ENCODE measurements at places on chromosomes 3 and 15.

GRCh38 chr3:36786921-36787890 lies 22.9 kb upstream of the DCLK3 start:
- DNase-seq, result no peak

DNA sequence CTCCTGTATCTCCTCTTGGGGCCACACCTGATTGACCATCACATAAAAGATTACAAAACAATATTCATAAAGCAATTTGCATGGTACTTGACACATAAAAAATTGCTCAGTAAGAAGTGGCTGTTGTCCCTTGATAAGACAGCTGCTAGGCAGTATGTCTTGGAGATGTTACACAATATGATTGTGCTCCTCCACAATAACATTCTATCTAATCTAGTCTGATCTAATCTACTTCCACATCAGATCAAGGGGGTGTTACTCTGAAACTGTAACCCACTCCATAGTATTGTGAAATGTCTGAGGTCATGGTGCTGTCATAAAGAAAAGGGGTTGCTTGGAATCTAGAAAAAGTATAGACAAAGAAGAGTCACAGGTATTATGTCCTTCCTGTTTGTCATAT lies 23.4 kb upstream of the AQP9 start:
- DNase-seq, result no peak

DNA sequence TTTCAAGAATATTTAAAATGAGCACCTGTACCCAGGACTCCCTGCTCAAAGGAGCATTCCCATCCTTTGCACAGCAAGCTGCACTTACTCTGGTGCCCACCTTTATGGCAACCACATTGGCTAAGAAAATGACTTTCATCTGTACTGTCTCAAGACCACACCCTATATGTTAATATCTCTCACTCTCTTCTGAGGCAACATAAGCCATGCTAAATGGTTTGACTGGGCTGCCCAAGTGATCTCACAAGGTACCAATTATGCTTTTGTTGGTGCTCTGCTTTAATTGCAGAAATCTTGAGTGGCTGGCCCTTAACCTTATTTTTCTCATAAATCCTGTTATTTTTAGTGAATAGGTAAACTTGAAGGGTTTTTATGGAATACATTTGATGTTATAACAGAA lies 17.7 kb downstream of the RYK start:
- DNase-seq, result no peak

GRCh38 chr3:28348265-28348628 lies 274 bp upstream of the ZCWPW2 start:
- DNase-seq, result peak; percentile 94

DNA sequence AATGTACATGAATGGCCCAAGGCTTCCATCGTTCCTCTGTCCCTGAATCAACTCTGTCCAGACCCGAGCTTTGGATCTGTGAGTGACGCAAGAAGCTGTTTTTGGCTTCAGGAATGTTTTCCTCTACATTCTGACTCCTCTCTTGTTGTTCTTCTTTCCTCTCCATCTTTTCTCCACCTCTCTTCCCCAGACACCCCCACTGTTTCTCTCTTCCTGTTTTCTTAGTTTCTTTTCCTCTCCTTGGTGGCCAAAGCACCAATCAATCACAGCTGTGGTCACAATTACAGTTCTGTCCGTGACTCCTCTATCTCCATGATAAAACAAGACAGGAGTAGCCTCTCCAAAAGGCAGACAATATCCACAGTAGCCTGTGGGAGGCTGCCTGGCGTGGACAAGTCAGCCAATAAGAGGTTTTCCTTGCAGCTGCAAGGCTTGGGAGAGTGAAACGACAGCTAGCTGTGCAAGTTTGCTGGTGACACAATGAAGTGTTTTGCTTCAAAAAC lies 4.9 kb upstream of the TMEM212 start:
- no peak for DNase-seq

- DNase-seq, result no peak
Observed at GRCh38 chr3:124451630-124452317, 278.5 kb upstream of the UMPS start.

DNA sequence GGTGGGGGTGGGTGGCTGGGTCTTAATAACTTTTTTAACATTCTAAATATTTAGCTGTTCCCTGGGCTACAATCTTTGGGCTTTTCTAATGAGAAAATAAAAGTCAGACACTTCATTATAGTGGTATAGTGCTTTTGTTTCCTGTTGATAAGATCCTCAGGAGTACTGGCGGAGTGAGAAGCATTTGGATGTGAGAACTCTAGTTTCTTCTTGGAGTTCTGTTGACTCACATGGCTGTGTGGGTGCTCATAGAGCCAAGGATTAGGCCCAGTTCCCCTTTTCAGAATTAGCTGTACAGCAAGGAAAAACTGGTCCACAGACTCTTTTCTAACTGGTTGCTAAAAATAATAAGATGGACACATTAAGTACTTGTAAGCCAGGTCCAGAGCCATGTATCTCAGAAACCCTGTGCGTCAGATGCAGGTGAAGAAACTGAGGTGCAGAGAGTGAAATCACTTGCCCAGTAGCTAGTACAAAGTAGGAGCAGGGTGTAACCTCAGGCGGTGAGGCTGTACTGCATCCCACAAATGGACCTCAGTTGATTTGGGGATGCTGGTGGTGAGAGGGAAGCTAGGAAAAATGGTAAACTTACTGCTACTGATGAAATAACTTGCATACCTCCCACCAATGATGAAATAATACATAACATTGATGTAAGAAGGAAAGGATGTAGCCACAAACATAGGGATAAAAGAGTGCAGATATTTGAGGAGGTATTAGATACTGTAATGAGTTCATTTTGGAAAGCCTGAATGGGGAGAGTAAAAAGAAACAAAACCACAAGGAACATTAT lies 2.3 kb downstream of the ITPR1 start:
- no peak for DNase-seq

DNA sequence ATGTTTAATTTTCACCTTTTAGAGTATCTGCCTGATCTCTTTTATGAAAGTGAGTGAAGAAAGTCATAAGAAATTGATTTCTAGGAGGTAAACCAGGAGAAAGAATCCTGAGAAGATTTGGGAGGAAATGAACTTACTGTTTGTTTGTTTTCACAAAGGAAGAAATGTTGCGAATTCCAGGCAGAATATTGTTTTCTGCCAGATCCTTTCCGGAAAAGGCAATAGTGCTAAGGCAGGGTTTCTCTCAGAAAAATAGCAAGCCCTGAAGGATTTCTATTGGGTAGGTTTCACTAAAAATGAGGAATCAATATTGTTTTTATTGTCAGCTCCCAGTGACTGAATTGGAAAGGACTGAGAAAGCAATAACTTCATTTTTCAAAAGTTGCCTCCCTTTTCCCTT lies 85.7 kb upstream of the TGFBR2 start:
- DNase-seq, result no peak

DNA sequence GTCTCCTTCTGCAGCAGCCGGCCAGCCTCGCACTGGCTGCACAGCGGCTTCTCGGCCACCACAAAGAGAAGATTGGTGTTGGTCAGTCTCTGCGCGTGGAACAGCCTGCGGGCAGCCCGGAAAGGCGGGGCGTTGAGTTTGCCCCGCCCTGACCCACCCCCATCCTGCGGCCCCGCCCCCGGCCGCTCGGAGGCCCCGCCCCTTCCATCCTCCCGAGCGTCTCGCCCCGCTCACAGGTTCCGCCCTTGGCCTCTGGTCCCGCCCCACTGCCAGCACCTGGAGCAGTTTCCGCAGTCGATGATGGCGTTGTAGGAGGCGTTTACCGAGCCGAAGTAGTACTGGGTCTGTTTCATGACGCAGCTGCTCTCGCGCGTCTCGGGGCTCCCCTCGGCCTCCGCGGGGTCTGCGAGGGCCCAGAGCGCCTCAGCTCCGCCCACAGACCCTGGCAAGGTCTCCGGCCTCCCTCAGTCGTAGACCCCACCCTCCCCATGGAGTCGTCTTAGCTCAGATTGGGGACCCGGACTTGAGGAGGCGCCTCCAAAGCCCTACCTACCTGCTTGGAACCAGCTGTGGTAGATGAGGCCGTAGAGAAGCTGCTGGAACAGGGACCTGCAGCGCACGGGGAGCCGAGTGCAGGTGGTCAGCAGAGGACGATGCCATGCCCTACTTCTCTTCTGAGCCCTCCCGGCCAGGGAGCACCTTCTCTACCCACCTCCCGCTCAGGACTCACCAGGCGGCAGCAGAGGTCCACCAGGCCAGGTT lies 5.9 kb upstream of the TMEM115 start:
- DNase-seq, result no peak

DNA sequence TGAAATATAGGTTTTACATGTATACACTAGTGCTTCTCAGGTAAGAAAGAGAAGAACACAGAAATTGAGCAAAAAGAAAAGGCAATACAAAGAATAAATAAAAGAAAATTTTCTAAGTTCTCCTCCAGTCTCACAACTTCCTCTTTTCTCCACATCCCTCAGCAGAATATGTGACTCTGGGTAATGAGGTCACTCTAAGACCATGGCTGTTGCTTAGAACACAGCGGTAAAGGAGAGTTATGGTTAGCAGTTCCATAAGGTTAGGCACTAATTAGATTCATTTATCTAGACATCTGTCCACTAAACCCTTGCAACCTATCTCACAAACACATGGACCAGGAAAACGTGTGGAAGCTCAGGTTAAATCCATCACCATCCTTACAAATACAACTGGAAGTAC lies 47.9 kb downstream of the IGSF11 start:
- no peak for DNase-seq

DNA sequence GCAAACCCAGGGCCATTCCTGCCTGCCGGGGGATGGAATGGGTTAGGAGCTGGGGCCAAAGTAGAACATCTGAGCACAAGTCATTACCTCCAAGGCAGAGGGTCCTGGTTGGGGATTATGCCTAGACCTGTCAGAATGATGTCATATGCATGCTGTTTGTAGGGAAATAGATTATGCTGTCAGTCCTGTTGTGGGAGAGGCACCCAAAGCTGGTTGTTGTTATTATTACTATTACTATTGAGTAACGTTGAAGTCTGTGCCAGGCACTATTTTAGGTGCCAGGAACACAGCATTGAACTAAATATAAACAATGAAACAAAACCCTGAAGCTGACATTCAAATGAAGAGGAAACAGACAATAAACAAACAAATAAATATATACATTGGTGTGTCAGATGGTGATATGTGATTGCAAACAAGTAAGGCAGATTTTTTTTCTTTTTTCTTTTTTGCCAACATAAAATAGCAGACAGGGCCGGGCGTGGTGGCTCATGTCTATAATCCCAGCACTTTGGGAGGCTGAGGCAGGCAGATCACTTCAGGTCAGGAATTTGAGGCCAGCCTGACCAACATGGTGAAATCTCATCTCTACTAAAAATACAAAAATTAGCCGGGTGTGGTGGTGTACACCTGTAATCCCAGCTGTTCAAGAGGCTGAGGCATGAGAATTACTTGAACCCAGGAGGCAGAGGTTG lies 2.0 kb downstream of the P4HTM start:
- no peak for DNase-seq

- no peak for DNase-seq
Observed at GRCh38 chr3:164620423-164620822, 457.9 kb downstream of the SI start.

- DNase-seq, result no peak
Observed at GRCh38 chr15:91559066-91559465, 294.4 kb upstream of the SLCO3A1 start.
